GM12891 (cell line): ENCODE measurements at places on chromosomes 11 and 22.

DNA sequence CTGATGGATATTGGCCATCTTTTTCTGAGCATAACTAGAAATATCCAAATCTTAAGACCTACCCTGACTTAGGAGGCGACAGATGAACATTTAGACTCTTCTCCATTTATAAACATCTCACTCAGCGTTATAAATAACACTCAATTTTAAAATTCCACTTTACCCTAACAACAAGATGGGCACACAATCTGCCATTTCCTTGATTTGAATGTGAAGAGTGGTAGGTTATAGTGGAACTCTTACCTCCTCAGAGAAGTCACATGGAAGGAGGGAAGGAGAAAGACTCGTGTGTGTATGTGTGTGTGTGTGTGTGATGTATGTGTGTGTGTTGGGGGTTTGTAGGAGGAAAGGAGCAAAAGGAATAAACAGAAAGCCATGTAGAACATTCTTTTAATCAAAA, 15.0 kb downstream of the SIAE start:
- DNase-seq = no peak

DNA sequence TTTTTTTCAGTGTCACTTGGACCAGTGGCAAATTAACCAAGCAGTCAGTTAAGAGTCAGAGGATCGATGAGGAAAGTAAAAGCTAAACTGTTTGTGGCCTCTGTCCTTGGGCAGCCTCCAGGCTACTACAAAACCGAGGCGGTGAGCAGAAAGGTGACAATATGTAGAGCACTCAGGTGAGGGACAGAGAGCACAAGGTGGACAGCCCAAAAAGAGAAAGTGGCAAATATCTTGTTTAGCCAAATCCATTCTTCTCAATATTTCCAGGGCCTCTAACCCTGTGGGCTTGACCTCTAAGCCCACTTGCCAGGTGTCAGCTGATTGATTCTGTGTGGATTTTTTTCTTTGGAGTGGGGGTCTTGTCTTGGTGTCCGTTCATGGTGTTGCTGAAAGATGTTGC, 4202.2 kb upstream of the OR11H1 start:
- no peak for DNase-seq

DNA sequence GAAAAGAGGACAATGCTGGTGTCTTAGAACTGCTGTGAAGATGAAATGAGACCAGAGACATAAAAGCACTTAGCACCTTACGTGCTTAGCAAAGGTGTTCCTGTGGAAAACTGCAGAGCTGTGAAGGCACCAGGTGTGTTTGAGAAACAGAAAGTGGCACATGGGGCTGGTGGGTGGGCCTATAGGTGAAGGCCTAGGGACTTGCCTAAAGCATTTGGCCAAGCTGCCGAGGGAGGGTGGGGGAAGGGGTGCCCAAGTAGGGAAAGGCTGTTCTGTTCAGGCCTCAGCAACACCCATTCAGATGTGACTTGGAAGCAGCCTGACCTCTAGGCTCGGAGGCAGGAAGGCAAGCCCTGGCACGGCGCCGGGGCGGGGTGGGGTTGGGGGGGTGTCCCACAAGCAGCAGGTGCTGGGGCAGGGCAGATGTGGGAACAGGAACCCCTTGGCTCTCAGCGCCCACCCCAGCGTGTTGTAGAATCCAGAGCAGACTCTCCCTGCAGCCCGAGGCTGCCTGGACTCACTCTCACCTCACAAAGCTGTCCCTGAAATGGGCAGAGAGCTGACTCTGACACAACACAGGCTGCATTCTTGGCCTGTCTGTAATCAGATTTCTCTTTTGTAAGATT, 366.7 kb upstream of the NARS2 start:
- no peak for DNase-seq

GRCh38 chr11:71286701-71287643, 34.6 kb upstream of the SHANK2 start:
- no peak for DNase-seq

- DNase-seq = no peak
Measured at GRCh38 chr11:35064114-35064800, 74.7 kb upstream of the CD44 start.
